ENCODE measurements at places on chromosomes 12 and 14. TPM values are rescaled to one million over a fixed set of nuclear protein-coding genes. Genes with fewer than 3 reads are reported as not detected.

PHETA1 gene
- total RNA-seq: 9.9 TPM

CCDC197 gene
- not detected for total RNA-seq

SLC17A8 gene
- not detected for total RNA-seq

CFL2 gene
- total RNA-seq: 154 TPM

P3H3 gene
- total RNA-seq: 121 TPM

SPIC gene
- not detected for total RNA-seq

DCN gene
- total RNA-seq: 1,986 TPM

CACNA1C gene
- 28.1 TPM for total RNA-seq

DRAM1 gene
- total RNA-seq: 112 TPM

RERG gene
- not detected for total RNA-seq

BAZ1A gene
- total RNA-seq: 18.9 TPM

BATF gene
- total RNA-seq: not detected

GALNT8 gene
- 0.29 TPM for total RNA-seq

BICDL1 gene
- under 0.01 TPM for total RNA-seq

SLC5A8 gene
- total RNA-seq: not detected

SMCO2 gene
- 0.17 TPM for total RNA-seq

AVPR1A gene
- total RNA-seq: not detected

TMEM132D gene
- total RNA-seq: not detected

MSRB3 gene
- 37.1 TPM for total RNA-seq
